ENCODE measurements at places on chromosomes 13 and 19.

DNA sequence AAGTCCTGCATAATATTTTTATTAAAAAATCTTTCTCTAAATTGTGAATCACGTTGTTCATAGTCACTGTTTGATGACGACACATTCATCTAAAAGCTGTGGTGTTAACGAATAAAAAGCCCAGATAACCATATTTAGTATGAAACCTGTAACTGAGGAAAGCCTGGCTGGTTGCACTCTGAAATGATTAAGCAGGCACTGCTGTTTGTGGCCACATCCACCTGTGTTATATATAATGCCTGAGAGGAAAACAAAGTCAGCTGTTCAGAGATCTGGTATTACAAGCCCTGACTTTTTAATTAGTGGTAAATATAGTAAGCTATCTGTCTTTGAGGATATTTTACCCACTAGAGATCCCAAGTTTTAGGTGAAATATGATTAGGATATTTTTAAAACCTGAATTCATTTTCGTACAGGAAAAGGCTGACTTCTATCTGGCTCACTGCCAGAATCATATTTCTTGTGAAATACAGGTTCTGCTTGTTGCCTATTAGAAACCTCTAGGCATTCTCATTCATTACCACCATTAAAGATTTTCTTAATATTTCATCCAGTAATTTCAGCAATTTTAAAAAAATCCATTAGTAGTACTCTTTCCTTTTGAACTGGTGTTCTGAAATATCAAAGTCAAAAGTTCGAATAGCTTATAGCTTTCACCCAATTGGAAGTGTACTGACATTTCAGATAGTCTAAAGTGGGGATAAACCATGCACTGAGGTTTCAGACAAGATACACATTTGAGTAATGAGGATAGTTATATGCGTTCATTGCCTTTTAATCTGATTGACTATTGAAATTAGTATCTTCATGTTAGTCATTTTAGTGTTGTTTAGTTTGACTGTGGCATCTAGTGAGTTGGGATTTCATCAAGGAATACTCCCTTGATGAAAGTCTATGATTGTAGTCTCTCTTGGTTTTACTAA, 79.7 kb downstream of the LMO7 start:
- DNase-seq: no peak

DNA sequence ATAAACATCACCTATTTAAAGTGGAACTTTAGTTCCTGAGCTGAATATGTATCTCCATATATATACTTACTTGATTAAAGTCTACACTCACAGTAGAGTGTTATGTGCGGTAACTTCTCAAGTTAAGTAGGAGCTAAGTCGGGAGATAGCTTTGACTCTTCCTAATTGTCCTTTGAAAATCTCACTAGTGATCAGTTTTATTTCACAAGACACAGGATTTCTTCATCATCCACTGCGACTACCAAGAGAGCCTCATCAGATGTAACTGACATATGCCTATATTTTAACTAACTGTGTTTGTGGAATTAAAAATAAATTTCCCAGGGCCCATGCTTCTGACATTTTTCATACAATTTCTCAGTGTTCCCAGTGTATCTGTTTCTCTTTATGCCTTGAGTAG, 1664.0 kb downstream of the EFNB2 start:
- no peak for DNase-seq

GRCh38 chr13:104357672-104358354, 1291.6 kb upstream of the SLC10A2 start:
- DNase-seq: no peak

GRCh38 chr13:29496241-29496712, 99.2 kb downstream of the SLC7A1 start:
- DNase-seq: no peak

- no peak for DNase-seq
Measured at GRCh38 chr13:62635161-62635560, 1219.5 kb upstream of the PCDH20 start.

DNA sequence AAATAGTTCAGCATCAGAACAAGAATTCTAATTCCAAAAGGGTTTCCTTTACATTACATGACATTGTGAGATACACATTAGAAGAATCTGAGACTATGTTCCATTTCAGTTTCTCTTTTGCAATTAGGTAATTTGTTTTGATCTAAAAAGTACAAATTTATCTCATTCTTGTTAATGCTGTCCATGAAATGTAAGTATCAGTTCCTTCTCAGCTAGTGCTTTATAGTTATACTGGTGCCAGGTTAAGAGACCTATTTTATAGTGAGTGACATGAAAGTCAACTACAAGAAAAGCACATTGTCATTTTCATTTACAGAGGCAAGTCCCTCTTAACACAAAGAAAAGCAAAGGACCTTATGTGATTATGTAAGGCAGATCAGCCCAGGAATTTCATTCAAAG, 43.9 kb downstream of the RCBTB2 start:
- DNase-seq: no peak

DNA sequence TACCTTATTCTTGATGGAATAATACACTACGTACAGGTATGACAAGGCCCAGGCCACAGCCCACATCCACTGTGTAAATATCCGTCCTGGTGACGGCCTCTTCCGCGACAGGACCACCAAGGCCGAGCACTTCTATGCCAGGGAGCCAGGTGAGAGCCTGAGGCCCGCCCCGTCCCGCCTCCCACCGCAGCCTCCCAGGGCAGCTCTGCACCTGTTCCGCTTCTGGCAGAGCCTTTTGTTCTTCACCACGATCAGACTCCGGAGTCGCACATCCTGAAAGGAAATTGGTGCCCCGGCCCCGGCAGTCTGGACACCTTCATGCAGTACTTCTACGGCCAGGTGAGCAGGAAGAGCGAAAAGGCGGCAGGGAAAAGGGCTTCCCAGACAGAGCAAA, 10.6 kb upstream of the ZNF358 start:
- no peak for DNase-seq

Data from thoracic aorta (tissue), 2 donors.